Breast epithelium (tissue), 4 donors: ENCODE measurements at places on chromosomes 5 and 9.

DNA sequence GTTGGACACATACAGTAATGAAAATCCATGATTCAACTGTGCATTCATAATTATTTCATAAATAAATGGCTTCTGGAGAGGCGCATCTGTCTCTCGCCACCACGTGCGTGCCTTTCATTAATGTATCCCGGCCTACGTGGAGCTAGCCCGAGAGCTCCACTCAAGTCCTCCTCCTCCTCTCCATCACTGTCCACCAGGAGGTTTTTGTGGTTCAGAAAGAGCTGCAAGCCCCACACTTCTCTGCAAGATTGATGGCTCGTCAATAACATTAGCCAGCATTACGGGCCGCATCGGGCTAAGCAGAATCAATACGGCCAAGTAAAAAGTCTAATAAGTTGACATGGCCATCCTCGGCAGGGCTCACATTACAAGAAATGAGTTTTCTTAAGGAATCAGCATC, 499.8 kb downstream of the BNC2 start:
- no peak for DNase-seq

GRCh38 chr9:129667850-129668249, 2.4 kb downstream of the PRRX2 start:
- no peak for DNase-seq

DNA sequence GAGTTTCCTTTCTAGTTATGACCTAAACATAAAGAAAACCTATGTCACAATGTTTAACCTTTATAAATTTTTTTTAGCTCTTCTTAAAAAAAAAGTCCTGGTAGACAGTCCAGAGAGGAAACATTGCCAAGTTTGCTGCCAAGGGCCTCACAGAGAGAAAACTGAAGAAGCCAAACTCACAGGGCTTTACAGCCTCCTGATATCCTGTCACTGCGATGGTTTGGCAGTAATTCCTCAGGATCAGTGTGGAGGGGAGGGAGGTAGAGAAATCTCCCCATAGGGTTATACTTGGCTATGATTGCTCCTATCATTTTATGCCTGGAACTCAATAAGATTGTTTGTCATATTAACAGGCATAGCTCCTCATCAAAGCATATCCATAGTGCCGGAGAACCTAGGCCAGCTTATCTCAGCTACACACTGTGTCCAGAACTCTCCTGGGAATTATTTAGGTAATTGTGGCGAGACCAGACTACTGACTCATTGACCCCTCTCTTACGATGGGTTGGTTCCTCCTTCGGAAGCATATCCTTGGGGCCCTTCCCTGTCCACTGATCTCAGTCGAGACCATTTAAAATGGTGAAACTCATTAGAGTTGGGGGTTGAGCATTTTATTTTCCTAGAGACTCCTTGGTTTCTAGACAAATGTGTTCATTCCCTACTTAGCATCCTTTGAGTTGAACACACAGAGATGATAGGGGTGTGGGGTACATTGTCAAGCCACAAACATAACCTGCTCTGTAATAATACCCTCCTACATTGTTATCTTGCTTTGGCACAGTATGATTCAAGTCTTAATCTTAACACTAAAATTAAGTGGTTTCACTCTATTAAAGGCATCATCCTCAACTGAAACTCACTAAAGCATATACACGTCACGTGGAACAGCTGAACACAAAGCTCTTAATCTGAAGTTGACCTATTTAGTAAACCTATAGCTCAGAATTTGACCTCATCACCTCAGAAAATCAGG, 53.4 kb upstream of the TMC1 start:
- no peak for DNase-seq

DNA sequence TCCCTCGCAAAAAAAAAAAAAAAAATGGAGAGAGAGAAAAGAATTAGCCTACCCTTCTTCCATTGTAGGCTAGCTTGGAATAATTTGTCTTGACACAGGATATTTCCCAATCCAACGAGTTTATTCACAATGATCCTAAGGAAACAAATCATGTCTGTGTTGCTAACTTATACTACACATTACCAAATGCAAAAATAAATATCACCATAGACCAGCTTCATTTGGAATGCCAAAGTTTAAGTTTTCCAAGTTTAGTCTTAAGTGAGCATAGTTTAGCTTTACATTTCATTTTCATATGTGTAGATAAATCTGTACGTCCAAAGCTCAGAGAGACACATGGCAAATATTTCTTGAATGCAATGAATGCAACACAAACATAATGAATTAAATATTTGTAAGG, 1106.2 kb upstream of the DMAC1 start:
- no peak for DNase-seq

DNA sequence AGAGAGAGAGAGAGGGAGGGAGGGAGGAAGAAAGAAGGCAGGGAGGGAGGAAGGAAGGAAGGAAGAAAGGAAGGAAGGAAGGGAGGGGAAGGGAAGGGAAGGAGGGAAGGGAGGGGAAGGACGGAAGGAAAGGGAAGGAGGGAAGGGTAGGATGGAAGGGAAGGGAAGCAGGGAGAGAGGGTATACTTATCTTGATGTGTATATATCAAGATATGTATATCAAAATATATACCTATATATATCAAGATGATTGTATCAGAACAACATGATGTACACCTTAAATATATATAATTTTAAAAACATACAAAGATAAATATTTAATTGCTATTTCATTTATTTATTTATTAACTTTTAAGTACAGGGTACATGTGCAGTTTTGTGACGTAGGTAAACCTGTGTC, 96.8 kb upstream of the ADAMTS16 start:
- DNase-seq: no peak

DNA sequence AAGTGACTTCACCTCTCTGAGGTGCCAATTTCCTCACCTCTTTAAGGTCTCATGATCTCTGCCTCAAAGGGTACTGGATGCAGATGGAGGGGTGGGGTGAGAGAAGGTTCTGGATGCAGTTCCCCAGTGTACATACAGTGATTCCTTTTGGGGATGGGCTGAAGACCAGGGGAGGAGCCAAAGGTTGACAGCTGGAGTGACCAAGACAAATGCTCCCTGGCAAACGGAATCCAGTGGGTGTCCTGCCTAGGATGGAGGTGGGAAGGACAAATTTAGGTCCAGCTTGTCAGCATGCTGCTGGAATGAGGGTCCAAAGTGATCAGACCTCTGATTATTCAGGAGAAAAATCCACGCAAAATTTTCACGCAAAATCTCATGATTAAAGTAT, 7.3 kb upstream of the LMX1B start:
- DNase-seq: no peak

DNA sequence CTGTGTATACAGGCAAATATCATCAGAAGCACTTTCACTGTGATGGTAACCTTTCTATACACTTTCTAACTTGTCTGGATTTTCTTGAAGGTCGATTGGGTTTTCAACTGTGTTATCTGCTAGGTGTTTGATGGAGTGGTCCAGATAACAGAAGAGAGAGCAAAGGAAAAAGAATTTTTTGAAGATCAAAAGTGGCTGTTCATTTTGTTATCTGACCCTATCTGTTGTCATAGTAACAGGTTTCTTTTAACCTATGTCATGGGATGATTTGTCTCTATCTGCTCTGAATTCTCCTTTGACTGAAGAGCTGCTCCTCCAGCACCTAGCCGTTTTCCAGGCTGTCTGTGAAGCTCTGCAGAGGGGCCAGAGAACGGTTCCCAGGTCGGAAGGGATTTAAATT, 77.8 kb upstream of the IRX2 start:
- no peak for DNase-seq

GRCh38 chr9:121353241-121354061, 16.6 kb downstream of the STOM start:
- no peak for DNase-seq

- no peak for DNase-seq
These were observed 71.9 kb downstream of the ITGA1 start for GRCh38 chr5:52859628-52860027.

GRCh38 chr5:73947906-73948640, 322.1 kb downstream of the ARHGEF28 start:
- no peak for DNase-seq

DNA sequence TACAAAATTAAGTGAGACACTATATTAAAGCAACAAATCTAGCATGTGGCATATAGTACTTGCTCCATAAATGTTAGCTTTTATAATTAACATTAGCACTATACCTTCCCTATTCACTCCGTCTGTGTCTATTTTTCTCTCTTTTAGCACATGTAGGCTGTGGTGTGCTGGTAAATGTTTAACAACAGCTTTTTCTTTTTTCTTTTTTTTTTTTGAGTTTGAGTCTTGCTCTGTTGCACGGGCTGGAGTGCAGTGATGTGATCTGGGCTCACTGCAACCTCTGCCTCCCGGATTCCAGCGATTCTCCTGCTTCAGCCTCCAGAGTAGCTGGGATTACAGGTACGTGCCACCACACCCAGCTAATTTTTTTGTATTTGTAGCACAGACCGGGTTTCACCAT, 62.1 kb downstream of the SPRY4 start:
- DNase-seq: no peak

GRCh38 chr5:8634219-8634618, 765.3 kb downstream of the MTRR start:
- no peak for DNase-seq

GRCh38 chr9:118419676-118420075, 715.5 kb downstream of the TLR4 start:
- DNase-seq: no peak

DNA sequence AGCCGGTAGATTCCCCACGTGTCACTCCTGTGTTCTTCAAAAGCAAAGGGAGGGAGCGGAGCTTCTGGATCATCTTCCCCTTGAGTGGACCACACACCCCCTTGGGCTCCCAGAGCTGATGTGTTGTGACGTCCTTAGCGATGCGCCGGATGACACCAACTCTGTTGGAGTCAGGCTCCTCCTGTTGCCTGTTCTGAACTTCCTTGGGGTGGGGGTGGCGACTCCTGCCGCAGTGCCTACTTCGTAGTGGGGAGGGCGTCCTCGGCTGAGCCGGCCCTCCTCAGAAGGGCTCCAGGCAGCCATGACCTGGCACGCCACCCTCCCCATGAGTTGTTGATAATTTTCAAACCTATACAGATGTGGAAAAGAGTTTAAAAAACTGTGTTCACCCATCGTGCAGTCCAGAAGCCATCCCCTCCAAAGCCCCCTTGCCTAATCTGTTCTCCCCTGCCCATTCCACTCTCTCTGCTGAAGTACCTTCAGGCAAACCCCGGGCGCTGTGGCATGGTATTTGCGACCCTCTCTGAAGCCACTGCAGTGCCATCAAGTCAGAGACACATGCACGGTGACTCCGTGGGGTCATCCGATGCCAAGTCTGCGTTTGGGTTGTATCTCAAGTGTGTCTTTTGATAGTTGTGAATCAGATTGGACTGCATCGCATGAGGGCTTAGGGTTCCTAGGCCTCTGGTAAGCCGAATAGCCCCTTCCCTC, 16.7 kb downstream of the EXOC3 start:
- peak; percentile 48 for DNase-seq

DNA sequence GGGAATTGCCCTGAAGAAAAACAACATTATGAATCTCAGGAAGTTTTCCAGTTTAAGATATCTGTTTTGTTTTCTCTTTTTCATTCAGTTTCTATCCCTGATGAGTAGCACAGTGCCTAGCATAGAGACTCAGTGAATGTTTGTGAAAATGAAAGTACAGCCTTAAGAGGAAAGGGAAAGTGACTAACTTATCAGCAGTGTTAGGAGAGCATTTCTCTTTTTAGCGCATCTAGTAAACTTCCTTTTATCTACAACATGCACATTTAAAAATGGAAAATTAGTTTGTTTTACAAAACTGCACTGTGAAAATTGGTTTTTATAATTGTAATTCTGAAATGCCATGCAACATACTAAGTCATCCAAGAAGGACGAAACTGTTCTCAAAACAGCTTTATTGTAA, 110.8 kb downstream of the SMARCA2 start:
- no peak for DNase-seq

- DNase-seq: no peak
These were observed 55.0 kb downstream of the ZNF618 start for GRCh38 chr9:113931140-113931539.

DNA sequence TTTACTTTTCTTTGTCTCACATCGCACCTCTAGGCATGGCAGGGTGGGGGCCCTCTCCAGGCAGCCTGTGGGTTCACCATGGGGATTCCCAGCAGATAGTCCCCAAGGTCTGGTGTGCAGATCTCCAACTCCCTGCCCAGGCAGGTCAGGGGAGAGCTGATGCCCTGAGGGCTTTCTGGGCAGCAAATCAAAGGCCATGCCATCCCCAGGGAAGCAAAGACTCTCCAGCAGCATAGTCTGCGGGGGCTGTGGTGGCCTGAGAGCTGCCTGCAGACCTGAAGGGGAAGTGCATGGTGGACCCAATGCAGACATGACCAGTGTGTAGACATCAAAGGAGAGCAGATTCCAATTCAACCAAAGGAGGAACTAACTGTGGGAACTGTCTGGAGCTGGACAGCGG, 7.7 kb downstream of the NEURL1B start:
- DNase-seq: no peak

DNA sequence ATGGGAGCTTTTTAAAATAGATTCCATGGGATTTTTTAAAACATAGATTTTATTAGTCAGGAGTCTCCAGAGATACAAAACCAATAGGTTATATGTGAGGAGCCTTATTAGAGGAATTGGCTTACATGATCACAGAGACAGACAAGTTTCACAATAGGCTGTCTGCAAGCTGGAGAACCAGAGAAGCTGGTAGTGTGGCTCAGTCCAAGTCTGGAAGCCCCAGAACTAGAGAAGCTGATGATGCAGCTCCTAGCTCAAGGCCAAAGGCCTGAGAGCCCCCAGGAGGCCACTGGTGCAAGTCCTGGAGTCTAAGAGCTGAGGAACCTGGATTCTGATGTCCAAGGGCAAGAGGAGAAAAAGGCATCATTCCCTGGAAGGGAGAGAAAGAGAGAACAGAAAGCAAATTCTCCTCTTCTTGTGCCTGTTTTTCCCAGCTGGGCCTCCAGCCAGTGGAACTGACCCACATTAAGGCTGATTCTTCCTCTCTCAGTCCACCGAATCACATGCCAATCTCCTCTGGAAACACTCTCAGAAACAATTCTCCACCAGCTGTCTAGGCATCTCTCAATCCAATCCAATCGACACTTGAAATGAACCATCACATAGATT, 59.3 kb downstream of the AHRR start:
- no peak for DNase-seq

DNA sequence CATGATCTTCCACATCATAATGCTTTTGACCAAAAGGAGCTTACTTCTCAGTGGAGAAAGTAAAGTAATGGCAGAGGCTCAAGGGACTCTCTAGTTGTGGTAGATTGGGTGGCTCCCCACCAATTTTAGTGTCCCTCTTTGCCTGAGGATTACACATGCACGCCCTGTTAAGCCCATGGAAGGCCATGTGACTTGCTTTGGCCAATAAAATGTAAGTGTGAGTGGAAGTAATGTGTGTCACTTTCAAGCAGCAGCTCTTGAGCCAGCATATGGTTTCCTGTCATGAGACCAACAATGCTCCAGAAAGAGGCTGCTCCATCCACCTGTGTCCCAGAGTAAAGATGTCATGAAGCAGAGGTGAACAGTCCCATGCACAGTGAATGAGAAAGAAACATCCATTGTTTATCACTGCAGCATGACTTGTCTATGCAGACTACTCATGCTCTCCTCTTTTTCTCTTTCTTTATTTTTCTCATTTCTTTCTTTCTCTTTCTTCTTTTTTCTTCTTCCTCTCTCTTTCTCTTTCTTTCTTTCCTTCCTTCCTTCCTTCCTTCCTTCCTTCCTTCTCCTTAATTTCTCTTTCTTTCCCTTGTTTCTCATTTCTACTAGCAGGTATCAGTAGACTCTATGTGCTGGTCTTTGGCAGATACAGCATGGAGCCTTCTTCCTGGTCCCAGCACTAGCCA, 57.3 kb upstream of the EGFLAM start:
- DNase-seq: no peak

GRCh38 chr5:147245381-147246165, 10.7 kb downstream of the STK32A start:
- no peak for DNase-seq
